ENCODE measurements at places on chromosomes 5 and 9. TPM values are rescaled to one million over a fixed set of nuclear protein-coding genes. Genes with fewer than 3 reads are reported as not detected.

Gene SPINK7
- not detected for polyA plus RNA-seq

Gene GFI1B
- 0.10 TPM for polyA plus RNA-seq

Gene C7
- polyA plus RNA-seq = 17.1 TPM

Gene FAM221B
- not detected for polyA plus RNA-seq

Gene TLX3
- not detected for polyA plus RNA-seq

- peak; percentile 51 for DNase-seq
Observed at GRCh38 chr5:139422307-139422893, 16.9 kb downstream of the DNAJC18 start.

DNA sequence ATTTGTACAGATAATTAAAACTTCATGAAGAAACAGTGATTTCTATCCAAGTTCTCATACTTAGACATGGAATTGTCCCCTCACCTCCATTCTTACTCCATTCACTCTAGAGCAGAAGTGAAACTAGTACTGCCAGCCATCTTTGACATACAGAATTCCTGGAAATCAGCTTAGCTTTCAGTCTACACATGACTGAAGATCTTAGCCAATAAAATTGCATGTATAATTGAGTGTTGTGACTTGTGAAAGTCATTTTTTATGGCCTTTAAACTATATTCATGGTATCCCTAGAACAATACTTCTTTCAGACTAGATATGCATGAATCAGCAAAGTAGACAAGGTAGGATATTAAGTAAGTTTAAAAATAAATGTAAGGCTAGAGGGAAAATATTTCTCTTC lies 705.2 kb upstream of the ZNF608 start:
- DNase-seq = no peak

- DNase-seq = no peak
Observed at GRCh38 chr5:149162401-149163084, 21.2 kb downstream of the ABLIM3 start.

- no peak for DNase-seq
Observed at GRCh38 chr9:8136477-8136876, 336.9 kb upstream of the DMAC1 start.

- no peak for DNase-seq
Observed at GRCh38 chr5:176647843-176648473, 674 bp downstream of the TSPAN17 start.

DNA sequence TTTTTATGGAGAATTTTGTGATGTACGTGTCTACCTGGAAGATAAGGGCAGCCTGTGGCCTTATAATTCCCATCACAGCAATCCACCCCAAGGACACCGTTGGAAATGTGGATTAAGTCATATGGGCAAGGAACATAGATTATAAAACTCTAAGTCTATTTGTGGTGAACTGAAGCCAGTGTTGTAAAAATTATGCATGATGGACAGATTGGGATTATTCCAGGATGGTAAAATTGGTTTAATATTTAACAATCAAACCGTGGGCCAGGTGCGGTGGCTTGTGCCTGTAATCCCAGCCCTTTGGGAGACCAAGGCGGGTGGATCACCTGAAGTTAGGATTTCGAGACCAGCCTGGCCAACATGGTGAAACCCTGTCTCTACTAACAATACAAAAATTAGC lies 12.9 kb upstream of the SLC6A19 start:
- DNase-seq = no peak

- DNase-seq = no peak
Observed at GRCh38 chr9:119938871-119939270, 569.6 kb upstream of the BRINP1 start.

- no peak for DNase-seq
Observed at GRCh38 chr5:122236270-122237040, 75.6 kb upstream of the SNCAIP start.

- DNase-seq = no peak
Observed at GRCh38 chr5:13704396-13704795, 240.1 kb downstream of the DNAH5 start.

DNA sequence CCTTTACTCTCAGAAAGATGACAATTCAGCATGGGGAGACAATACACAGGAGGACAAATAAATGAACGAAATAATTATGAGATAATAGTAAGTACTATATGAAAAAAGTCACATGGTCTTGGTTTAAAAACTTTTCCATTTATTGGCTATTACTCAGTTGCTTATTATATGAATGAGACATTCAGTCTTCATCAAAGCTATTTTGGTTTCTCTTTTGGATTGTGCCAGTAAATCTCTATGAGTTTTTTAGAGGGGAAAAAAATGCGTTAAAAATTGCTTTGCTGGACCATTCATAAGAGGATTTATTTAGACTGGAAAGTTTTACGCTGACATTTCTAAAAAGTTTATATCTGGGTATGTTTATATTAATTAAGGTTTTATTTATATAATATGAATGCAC lies 137.7 kb downstream of the AOPEP start:
- DNase-seq = no peak

Data from AG04450 (cell line).